Stimulated activated CD4-positive, alpha-beta T cell treated with anti-CD3 and anti-CD28 coated beads, Interleukin-15, amount 100 ng/mL, for 1 hour (primary cell): ENCODE measurements at places on chromosomes 16 and 17.

DNA sequence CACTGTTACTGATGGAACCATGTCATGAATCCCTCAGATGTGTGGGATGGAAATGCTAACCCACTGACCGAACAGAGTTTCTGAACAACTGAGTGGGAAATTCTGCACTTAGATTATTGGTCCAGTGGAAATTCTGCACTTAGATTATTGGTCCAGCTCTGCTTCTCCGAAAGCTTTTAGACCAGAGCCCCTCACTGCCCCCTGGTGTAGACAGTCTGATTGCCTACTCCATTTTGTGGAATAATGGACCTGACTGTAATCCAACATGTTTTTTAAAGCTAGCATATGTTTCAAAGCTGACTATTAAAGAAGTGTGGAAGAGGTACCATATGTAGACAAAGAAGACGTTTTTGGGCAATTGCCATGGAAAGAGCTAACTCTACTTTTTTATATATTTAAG lies 50.3 kb upstream of the TBX2 start:
- no peak for DNase-seq

- DNase-seq = no peak
Observed at GRCh38 chr16:57335366-57335765, 23.2 kb upstream of the CCL22 start.

GRCh38 chr17:72498364-72499210 lies 377.8 kb downstream of the SOX9 start:
- no peak for DNase-seq

- no peak for DNase-seq
Observed at GRCh38 chr16:85611444-85612190, 1.5 kb upstream of the GSE1 start.

DNA sequence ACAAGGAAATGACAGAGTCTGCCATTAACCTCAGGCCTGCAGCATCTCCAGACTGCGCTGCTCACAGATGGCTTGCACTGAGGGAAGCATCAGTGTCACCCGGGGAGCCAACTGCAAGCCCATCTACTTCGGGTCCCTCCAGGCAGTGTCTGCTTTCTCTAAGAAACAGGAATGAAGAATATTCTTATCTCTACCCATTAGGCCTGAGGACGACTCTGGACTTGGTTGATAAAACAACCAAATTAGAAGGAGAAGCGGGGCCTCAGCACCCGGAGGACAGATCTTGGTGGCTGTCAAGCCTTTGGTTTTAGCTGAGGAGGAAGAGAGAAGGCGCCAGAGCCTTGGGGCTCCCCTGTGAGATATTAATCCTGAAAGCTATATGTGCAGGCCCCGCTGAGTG lies 19.5 kb upstream of the MGAT5B start:
- no peak for DNase-seq

DNA sequence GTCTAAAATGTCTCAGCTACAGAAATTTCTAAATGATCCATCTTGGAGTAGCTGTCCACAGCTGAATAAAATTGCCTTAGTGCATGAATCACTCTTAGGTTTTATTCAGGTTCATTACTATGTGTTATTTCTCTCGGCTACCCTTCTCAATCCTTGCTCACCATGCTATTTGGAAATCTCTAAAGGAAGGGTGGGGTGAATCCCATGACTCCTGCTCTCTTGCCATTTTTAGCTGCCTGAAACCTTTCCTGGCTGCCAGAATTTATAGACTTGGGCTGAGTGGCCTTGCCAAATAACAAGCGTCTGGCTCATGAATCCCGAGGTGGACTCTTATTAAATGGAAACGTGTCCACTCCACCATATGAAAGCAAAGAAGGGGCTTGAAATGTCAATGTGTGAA lies 936.1 kb upstream of the SOX9 start:
- no peak for DNase-seq

DNA sequence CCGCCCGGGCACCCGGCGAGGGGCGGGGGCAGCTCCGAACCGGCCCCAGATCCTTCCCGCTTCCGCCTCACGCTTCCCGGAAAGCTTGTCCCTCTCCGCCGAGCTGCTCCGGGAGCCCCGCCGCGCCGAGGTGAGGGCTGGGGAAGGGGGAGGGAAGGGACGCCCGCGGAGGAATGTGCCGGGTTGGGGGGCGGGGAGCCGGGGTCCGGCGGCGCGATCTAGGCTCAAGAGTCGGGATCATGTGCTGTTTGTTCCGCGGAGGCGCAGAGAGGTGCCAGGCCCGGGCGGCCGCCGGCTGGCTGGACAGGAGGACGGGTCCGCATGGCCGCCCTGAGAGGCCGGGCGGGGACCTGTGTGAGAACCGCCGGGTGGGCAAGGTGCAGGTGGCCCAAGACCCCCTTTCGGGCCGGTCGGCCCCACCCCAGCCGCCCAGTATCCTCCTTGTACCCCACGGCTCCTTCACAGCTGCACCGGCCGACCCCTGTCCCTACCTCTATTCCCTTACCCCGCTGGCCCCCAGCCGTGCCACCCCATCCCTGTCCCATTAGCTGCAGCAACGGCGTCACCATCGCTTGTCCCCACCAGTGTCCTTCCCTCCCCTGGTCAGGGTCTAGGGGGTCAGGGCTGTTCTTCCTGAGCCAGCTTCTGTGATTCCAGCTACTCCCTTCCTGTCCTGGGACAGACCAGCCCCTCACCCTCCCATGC lies 429 bp downstream of the KIF1C start:
- no peak for DNase-seq

- DNase-seq = peak; percentile 43
Observed at GRCh38 chr17:48074322-48075081, 26.3 kb downstream of the NFE2L1 start.

DNA sequence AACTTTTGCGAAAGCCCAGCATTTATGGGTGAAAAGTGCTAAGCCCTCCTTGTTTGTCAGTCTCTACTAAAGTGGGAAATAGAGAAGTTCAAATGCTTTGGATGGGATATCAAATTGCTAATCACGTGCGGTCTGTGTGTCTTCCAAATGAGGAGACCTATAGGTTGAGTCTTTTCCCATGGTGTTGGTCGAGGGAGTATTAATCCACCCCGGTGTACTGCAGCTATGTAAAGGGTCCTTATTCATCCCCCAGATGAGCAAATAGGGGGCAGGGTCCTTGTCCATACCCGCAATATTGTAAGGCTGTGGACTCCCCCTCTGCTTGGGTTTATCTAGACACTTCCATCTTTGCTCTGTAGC lies 14.6 kb downstream of the KIAA0513 start:
- DNase-seq = no peak

DNA sequence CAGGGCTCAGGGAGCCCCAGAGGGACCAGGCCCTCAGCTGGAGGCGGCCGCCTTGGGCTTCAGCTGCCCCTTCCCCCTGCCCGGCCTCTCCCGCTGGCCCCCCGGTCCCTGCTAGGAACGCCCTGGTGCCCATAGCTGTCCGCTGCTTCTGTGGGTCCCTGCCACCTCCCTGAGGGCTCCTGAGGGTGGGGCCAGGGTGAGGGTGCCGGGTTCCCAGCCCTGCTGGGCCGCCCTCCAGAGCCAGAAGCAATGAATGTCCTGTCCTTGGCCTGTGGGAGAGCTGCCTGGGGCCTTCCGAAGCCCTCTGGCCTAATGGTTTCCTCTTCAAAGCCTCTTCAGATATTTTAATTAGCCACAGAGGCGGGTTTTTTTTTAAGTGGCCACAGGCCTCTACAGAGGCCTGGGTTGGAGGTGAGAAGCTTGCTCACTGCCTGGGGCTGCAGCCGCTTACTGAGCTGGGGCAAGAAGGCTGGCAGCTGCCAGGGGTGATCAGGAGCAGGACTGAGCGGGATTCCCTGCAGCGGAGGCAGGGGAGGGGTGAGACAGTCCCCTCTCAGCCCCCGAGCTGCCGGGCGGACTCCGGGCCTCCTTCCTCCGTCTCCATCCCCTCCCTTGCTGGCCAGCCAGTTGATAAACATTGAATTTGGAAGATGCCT lies 9.9 kb downstream of the CENPX start:
- DNase-seq = no peak

- DNase-seq = peak; percentile 38
Observed at GRCh38 chr17:27756467-27757371, 43.6 kb downstream of the NOS2 start.

- DNase-seq = no peak
Observed at GRCh38 chr16:88939245-88939971, 37.6 kb downstream of the CBFA2T3 start.

DNA sequence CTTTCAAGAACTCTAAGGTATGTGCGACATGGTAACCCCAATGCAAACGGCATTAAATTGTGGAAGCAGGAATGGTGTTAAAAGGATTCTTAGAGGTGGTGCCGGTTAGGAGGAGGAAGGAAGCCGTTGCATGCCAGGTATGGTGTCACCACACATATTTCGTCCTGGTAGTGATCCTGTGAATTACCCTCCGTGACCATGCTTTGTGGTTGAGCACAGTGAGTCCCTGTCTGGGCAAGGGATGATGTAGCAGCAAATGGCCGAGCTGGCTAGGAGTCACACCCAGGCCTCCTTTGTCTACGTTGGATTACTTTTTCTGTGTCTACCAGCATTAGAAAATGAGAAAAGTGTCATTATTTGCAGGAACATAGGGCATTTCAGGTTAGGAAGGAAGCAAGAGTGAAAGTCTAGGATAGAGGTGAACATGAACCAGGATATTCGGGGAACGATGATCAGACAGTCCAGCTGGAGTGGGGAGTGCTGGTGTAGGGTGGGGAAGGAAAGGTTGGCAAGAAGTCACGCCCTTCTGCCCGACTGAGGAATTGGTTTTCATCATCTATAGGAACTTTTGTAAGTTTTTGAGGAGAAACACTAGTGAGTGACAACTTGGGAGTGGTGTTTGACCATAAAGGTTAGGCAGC lies 123.5 kb downstream of the PRKCA start:
- no peak for DNase-seq

DNA sequence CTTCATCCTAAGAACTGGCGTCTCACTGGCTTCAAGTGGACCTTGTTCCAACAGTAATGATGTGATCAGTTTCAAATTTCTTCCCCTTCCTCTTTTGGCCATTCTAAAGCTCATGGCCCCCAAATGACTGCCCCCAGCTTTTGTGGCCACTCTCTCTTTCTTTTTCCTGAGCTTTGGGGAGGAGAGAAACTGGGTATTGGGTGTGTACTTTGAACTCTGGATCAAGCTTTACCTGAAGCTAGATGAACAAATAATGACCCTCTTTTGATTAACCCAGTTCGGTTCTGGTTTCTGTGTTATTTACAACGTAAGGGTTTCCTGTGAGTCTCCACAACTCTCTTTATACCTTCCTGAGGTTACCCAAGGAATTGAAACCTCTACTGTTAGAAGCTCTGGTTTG lies 132.7 kb downstream of the FTO start:
- DNase-seq = no peak

GRCh38 chr17:8846768-8847211 lies 20.7 kb downstream of the PIK3R6 start:
- DNase-seq = no peak

DNA sequence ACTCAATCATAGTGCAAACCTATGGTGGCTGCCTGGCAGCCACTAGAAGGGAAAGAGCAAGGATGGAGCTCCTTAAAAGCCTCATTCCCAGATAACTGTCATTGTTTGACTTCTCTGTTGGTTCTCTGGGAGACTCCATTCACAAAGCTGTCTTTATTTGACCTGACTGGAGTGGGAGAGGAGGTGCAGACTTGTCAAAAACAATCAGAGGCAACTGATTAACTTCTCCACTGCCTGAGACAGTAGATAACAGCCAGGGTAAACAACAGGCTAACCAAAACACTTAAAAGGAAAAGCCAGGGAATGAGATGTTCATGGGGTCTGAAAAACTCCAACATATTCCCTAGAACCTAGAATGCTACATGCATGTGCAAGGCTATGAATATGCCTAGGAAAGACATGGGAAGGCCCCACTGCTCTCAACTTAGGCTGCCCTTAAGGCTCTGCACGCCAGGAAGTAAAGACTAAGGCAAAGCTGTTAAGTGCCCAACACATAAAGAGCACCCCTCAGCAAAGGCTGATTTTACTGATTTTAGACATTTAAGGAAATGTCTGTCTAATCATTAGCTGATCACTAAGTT lies 82.0 kb downstream of the TTC19 start:
- DNase-seq = no peak

- DNase-seq = peak; percentile 17
Observed at GRCh38 chr17:64146418-64147109, 16.6 kb upstream of the ERN1 start.

DNA sequence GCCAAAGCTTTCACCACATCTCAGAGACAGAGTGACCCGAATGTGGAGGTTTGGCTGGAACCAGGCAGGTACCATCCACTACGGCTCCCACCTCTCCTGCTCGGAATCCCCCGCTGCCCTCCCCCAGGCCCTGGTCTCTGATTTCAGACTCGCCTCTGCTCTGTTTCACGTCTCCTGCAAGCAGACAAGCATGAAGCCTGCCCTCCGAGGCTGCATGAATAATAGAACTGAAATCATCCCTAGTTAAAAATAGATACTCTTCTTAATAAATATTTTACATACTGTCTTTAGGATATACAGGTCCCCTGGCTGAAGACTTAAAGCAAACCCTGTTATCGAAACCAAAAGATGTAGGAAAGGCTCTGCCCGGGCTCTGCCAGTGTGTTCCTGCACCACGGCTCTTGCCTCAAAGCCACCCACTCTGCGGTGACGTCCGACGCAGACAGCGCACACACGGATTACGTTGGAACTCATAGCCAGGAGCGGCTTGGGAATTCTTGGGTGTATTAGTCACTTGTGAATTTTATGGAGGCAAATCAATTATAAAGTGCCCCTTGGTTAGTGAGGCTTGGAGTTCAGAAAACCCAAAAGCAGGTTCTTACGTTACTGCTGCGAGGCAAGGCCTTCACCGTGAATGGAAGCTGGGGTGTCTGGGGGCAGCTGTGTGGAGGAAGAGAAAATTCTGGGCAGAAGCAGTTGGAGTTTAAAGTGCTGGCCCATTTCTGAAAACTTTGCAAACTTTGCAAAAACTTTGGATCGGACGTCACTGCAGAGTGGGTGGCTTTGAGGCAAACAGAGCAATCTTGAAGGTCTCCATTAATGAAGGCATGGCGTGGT lies 25.6 kb upstream of the NPTX1 start:
- no peak for DNase-seq

- no peak for DNase-seq
Observed at GRCh38 chr17:76546556-76547182, 6.8 kb downstream of the PRCD start.

DNA sequence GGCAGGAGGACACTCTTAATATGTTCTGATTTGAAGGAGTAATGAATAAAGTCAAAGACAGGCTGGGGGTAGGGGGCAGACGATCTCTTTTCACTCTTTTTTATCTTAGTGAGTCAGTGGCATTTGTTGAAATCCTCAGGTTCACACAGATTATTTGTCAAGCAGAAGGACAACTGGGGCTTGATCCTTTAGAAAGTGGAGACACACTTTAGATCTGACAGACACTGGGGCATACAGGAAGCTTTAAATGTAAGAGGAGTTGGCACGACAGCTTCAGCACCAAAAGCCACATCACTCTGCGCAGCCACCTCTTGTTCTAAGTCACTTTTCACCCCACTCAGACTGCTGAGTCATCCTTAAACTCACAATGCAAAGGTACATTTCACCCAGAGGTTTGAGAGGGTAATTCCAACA lies 121.5 kb downstream of the STXBP4 start:
- no peak for DNase-seq

GRCh38 chr16:85931596-85932402 lies 32.8 kb downstream of the IRF8 start:
- DNase-seq = no peak
